Foreskin melanocyte (primary cell): ENCODE measurements at places on chromosomes 13 and 19.

DNA sequence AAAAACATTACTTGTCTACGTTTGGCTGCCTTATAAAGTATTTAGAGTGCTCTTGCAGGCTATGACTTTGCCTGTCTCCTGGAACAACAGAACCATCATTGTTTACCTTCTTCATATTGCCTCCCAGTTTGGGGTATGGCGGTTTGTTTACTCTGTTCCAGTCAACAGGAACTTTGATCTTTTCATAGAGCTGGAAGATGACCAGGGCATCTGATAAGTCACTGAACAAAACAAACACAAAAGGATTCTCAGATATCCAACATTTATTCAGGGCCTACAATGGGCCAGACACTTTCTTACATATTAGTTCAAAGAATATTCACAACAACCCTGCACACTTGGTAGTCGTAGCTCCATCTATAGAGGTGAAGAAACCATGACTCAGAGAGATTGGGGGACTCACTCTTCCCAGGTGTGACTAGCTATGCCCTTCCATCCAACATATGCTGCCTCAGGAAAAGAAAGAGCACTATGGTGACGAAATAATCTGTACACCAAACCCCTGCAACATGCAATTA is 38.4 kb upstream of the CPB2 start:
- DNase-seq = no peak

DNA sequence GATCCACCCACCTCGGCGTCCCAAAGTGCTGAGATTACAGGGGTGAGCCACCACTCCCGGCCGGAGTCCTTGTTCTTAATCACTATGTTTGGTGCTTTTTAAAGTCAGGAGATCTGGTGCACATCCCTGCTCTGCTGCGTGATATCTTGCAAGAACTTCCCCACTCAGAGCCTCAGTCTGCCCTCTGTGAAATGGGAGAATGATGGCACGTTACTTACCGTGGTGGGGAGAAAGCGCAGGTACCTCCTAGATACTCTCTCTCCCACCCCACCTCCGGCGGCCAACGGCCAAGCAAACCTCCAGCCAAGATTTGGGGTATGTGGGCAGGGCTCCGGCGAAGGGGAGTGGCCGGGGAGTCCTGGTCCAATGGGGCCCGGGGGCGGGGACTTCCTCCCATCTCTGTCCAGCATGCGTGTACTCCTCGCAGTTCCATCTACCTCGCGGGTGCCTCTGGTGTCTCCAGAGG is at the start of gene RYR1:
RYR1 (plus strand) TSS at position 424 of the 466 bp plus-strand sequence. CDS start 139 bp downstream, outside the sequence.
- DNase-seq = no peak

GRCh38 chr19:33241530-33242101 is 16.0 kb upstream of the SLC7A10 start:
- DNase-seq = no peak

DNA sequence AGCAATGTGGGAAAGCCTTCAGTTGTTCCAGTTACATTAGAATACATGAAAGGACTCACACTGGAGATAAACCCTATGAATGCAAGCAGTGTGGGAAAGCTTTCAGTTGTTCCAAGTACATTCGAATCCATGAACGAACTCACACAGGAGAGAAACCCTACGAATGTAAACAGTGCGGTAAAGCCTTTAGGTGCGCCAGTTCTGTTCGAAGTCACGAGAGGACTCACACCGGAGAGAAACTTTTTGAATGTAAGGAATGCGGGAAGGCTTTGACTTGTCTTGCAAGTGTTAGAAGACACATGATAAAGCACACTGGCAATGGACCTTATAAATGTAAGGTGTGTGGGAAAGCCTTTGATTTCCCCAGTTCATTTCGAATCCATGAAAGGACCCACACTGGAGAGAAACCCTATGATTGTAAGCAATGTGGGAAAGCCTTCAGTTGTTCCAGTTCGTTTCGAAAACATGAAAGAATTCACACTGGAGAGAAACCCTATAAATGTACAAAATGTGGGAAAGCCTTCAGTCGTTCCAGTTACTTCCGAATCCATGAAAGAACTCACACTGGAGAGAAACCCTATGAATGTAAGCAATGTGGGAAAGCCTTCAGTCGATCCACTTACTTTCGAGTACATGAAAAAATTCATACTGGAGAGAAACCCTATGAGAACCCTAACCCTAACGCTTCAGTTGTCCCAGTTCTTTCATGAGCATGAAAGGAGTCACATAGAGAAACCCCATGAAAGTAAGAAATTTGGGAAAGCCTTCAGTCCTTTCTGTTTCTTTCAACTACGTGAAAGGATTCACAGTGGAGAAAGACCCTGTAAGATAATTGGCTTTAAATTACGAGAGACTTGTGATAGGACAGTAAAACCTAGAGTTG is 20.1 kb downstream of the ZNF627 start:
- DNase-seq = no peak

GRCh38 chr19:46944918-46945628 is 74.6 kb upstream of the NPAS1 start:
- DNase-seq = no peak

DNA sequence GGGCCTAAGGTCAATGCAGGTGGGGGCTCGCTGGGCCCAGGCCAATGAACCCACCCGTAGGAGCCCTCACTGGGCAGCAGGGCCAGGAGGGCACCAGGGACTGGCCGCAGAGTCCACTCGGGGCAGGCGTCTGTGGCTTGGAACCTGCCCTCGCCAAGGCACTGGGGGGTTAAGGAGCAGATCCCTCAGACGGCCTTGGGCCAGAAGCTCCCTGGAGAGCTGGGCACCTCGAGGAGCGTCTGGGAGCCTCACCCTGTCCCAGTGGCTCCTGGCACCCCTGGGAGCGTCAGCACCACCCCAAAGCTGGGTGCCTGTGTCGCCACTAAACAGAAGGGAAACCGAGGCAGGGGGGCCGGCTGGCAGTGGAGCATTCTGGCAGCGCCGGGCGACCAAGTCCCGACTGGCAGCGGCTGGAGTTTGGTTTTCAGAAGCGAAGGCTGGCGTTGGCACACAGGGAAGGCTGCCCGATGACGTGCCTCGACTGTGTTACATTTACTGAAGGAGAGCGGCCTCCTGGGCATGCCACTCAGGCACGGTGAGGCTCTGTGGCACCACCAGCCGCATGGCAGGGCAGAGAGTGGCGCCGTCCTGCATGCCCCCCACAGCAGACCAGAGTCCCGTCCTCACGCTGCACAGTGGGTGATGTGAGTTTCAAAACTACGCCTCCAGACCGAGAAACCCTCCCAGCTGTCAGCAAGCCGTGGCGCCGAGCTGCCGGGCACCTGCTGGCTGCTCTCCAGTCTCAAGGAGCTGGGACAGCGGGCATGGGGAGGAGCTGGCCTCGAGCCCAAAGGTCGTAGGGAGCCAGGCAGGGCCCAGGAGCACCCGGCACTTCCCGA is 9.2 kb upstream of the MEX3D start:
- DNase-seq = no peak

- no peak for DNase-seq
Observed at GRCh38 chr13:51036418-51036817, 74.7 kb downstream of the C13orf42 start.

GRCh38 chr13:27852491-27852890 is 60.2 kb downstream of the GSX1 start:
- no peak for DNase-seq

- DNase-seq = no peak
Observed at GRCh38 chr19:33465371-33465770, 56.2 kb downstream of the PEPD start.

DNA sequence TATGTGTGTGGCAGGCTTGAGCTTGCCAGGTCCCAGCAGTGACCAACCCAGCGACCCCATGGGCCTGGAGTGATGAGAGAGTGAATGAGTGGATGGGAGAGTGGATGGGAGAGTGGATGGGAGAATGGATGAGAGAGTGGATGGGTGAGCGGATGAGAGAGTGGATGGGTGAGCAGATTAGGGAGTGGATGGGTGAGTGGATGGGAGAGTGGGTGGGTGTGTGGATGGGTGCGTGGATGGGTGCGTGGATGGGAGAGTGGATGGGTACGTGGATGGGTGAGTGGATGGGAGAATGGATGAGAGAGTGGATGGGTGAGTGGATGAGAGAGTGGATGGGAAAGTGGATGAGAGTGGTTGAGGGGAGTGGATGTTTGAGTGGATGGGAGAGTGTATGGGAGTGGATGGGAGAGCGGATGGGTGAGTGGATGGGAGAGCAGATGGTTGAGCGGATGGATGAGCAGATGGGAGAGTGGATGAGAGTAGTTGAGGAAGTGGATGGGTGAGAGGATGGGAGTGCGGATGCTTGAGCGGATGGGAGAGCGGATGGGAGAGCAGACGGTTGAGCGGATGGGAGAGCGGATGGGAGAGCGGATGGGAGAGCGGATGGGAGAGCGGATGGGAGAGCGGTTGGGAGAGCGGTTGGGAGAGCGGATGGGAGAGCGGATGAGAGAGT is 10.3 kb upstream of the TEKTIP1 start:
- no peak for DNase-seq

GRCh38 chr19:14021474-14021873 is 6.5 kb upstream of the RLN3 start:
- DNase-seq = no peak

- no peak for DNase-seq
Observed at GRCh38 chr19:3842948-3843347, 25.9 kb downstream of the ZFR2 start.

DNA sequence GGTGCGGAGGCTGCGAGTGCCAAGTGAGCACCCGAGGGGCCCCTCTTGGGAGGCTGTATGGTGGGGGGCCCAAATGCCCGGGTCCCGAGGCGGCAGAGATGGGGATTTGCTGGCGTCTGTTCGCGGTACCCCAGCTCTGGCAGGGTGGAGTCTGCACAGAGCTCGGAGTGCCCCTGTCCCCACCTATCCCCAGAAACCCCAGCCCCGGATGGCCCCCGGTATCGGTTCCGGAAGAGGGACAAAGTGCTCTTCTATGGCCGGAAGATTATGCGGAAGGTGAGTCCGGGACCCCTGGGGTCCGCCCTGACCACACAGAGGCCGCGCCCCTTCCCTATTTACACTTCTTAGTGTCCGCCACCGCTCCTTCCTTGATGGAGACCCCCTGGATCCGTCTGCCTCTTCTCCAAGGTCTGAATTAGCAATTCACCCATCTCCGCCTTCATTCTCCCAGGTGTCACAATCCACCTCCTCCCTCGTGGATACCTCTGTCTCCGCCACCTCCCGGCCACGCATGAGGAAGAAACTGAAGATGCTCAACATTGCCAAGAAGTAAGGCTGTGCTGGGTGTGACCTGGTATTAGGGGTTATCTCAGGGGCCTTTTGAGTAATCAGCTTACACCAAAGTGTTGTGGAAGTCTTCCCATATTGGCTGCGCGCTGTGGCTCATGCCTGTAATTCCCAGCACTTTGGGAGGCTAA is 630 bp downstream of the PNPLA6 start:
- no peak for DNase-seq

DNA sequence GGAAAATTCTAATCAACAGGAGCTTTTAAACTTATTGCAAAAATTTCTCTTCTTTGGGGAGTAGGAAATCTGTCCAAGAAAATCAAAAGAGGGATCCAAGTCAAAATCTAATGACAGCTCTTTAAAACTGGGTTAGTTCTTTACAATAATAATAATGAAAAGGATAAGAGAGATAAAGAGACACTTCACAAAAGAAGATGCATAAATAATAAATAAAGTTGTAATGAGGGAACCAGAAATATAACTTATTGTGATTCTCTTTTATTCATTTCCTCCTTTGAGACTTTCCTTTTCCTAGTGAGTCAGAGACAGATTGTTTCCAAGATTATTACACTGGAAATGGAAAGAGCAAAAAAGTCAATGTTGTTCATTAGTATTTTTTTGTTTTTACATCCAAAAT is 1029.3 kb downstream of the PCDH17 start:
- DNase-seq = no peak

DNA sequence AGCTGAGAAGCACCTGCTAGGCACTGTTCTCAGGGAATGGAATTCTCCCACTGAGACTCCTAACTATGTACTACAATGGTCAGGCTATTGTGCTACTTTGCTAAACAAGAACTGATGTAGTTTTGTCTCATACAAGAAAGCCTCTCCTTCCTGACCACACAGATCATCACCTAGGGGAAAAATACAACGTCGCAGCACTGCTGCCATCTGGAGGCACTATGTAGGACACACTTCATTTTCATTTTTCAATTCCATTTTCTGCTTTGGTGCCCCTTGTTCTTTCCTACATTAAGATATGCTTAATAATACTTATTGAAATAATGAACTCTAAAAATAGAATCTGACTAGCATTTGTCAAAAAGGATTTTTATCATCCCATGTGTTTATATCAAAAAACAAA is 21.1 kb downstream of the PROSER1 start:
- no peak for DNase-seq

GRCh38 chr19:17775991-17776803 is 18.7 kb upstream of the B3GNT3 start:
- DNase-seq = no peak

DNA sequence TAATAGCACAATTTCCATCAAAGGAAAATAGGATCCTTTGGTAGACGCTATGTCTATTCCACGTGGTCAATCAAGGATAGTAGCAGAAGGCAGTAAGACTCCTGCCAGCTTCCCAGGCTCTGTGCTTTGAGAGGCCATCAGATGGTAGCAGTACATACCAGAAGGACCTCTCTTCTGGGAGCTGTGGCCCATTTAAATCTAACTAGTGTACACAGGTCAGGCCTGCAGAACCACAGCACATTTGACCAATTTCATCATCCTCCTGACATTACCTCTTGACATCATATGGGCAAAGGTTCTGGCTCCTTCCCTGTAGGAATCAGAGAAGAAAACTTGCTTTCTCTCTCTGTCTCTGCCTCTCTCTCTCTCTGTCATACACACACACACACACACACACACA is 229.6 kb upstream of the HTR2A start:
- no peak for DNase-seq

- no peak for DNase-seq
Observed at GRCh38 chr19:13099073-13099999, 3.3 kb downstream of the LYL1 start.

GRCh38 chr13:99658261-99658991 is 157.2 kb downstream of the TM9SF2 start:
- no peak for DNase-seq

- no peak for DNase-seq
Observed at GRCh38 chr13:28220166-28220565, 81.8 kb downstream of the PAN3 start.

GRCh38 chr19:10805065-10805757 is 30.8 kb downstream of the TMED1 start:
- DNase-seq = no peak

GRCh38 chr13:41823476-41823875 is 137.4 kb downstream of the VWA8 start:
- DNase-seq = no peak

GRCh38 chr19:5302396-5302795 is 38.2 kb downstream of the PTPRS start:
- DNase-seq = no peak

GRCh38 chr19:55297267-55297666 is 13.5 kb downstream of the BRSK1 start:
- DNase-seq = no peak

- DNase-seq = no peak
Observed at GRCh38 chr19:58394821-58395219, 636 bp upstream of the RNF225 start.

GRCh38 chr19:45160870-45161737 is at the start of gene NKPD1:
TSS of gene NKPD1 (minus strand) at chr19:45160982. CDS start at chr19:45160150, 832 bp downstream.
- DNase-seq = no peak

GRCh38 chr13:111900390-111901131 is 166.4 kb upstream of the SOX1 start:
- DNase-seq = peak; percentile 79

- no peak for DNase-seq
Observed at GRCh38 chr13:95679722-95680121, 2.8 kb downstream of the DNAJC3 start.
